Urinary bladder (tissue), 4 donors: ENCODE measurements at places on chromosomes 1 and 21. TPM values are rescaled to one million over a fixed set of nuclear protein-coding genes. Genes with fewer than 3 reads are reported as not detected.

TRIM67 gene
- total RNA-seq = 0.42 TPM

BEST4 gene
- total RNA-seq = not detected

GRCh38 chr1:53662951-53663350 is 76.0 kb downstream of the GLIS1 start:
- DNase-seq = no peak

- DNase-seq = no peak
These were observed 85.4 kb downstream of the CCDC185 start for GRCh38 chr1:223478606-223479005.

DNA sequence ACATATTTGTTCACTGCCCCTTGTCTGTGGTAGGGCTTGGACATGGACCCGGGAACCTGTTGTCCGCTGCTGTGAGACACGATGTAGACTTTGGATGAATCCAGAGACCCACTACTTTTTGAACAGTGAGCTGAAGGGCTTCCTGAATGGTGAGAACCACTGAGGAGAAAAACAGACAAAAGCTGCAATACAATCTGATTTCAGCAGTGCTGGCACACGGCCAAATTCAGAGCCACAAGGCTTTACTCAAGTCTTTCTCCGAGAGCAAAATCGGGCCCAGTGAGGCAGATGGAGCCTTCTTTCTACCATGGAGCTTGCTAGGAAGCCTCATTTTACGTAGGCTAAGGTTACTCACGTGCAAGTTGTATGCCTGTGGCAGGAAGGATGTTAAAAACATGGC is 197.6 kb downstream of the SIPA1L2 start:
- DNase-seq = no peak

DNA sequence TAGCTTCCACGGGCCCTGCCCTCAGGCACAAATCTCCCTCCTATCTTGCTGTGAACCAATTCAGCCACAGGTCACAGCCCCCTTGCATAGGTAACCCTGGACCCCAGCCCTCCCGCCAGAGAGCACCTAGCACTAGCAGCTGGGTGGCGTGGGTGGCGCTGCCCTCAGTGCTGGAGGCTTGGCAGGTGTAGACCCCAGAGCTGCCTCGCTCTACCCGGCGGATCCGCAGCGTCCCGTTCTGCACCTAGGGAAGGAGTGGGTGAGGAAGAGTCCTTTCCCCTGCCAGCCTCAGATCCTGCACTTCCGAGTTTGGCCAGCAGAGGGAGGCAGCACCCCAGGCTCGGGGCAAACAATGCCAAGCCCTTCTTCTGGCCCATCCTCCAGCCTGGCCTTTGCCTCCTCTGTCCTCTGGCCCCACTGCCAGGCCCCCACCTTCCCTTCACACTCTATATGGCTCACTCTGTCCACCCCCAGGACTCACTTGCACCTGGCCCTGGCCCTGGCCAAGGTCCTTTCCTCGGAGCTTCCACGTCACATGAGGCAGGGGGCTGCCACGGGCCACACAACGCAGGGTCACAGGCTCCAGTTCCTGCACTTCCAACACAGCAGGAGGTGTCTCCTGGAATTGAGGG is 9.0 kb downstream of the IGSF9 start:
- no peak for DNase-seq

DNA sequence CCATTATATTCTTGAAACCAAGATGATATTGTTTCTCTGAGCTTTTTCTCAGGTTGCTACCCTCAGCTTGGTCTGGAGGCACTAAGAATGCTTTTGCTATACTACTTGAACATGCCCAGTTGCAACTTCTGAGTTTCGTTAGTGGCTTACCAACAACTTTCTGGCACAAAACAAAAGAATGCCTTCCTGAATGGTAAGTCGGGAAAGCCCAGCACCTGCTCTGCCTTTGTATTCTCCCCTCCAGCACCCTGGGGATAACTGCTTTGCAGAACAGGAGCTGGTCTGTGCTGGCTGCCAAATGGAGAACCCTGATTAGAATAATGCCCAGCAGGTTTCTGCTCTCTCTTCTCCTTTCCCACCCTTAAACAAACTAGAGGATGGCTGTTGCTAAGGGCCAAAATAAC is 149.3 kb downstream of the TGFB2 start:
- DNase-seq = no peak
